Natural killer cell treated with Interleukin-12 subunit alpha and Interleukin-12 subunit beta and Interleukin-15 and Interleukin-18, amount 100 ng/mL, for 72 hours (primary cell): ENCODE measurements at places on chromosomes 16 and 17. TPM values are rescaled to one million over a fixed set of nuclear protein-coding genes. Genes with fewer than 3 reads are reported as not detected.

GRCh38 chr16:26983426-26983825 lies 83.3 kb upstream of the C16orf82 start:
- no peak for DNase-seq

DNA sequence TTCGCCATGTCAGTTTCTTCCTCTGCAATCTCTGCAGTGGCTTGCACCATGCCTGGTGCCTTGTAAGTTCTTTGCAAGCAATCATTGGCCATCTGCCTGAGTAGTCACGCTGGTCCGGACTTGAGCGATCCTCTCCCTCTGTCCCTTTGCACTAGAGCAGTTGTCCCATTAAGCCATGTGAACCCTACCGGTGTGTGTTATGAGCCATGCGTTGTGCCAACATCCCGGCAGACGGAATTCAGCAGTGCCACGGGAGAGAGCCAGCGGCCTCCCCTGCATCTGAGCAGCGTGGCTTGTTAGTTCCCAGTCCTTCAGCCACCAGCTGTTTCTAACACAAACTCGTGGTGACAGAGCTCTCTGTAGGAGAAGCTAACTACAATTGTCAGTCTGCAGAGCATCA lies 275.1 kb upstream of the HSBP1 start:
- no peak for DNase-seq

ADAD2 gene
- not detected for total RNA-seq

GRCh38 chr17:8189041-8189710 lies 804 bp downstream of the BORCS6 start:
- DNase-seq: peak; percentile 61
